PC-9 (cell line): ENCODE measurements at places on chromosomes 3 and 15. TPM values are rescaled to one million over a fixed set of nuclear protein-coding genes. Genes with fewer than 3 reads are reported as not detected.

MESD gene
- total RNA-seq, result 21.9 and 22.8 TPM in 2 replicates

CD80 gene
- not detected in 2 replicates for total RNA-seq

DNA sequence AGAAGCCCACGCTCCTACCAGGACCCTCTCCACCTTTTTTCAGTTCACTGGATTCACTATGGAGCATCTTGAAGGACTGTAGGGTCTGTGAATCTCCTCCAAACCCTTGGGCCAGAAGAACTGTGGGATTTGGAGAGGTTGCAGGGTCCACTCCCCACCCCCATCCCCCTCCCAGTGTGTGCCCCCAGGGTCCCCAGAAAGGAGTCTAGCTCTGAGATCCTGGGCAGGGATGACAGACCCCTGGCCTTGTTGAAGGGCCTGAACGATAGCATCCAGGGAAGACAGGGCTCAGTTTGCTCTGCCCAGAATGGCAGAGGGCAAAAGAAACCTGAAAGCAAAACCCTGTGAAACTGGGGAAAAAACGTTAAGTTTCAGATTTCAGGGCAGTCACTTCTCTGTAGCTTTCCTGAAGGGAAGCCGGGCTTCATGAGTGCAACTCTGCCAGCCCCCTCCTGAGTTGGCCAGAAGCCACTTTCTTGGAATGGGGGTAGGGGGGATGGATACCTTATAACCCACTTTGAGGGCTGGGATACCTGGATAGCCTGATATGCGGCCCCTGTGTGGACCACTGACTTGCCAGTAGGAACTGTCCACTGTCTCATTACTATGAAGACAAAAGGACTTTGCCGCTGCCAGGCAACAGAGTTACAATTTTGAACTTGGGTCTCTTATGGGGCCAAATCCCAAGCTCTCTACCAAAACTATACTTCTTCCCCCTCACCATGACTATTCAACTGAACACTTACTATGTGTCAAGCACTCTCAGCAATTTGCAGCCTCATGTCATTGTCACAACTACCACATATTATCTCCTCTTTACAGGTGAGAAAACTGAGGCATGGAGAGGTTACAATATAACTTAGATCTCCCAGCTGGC is 1.6 kb upstream of the CISH start:
- H3K27ac ChIP-seq, result no peak overlapping the region
- H3K4me1 ChIP-seq, result peaks cover 13% of the 10 kb centered on the region
- no peaks in the 10 kb centered on the region for H3K27me3 ChIP-seq
- H3K4me3 ChIP-seq, result no peak overlapping the region
- DNase-seq, result no peak
- no peaks in the 10 kb centered on the region for H3K36me3 ChIP-seq

GRCh38 chr3:196192036-196192523 is 19.1 kb downstream of the ZDHHC19 start:
- H3K27ac ChIP-seq, result no peak overlapping the region
- no peak for DNase-seq
- no peak overlapping the region for H3K4me3 ChIP-seq
- H3K27me3 ChIP-seq, result no peaks in the 10 kb centered on the region
- H3K36me3 ChIP-seq, result no peaks in the 10 kb centered on the region

DNA sequence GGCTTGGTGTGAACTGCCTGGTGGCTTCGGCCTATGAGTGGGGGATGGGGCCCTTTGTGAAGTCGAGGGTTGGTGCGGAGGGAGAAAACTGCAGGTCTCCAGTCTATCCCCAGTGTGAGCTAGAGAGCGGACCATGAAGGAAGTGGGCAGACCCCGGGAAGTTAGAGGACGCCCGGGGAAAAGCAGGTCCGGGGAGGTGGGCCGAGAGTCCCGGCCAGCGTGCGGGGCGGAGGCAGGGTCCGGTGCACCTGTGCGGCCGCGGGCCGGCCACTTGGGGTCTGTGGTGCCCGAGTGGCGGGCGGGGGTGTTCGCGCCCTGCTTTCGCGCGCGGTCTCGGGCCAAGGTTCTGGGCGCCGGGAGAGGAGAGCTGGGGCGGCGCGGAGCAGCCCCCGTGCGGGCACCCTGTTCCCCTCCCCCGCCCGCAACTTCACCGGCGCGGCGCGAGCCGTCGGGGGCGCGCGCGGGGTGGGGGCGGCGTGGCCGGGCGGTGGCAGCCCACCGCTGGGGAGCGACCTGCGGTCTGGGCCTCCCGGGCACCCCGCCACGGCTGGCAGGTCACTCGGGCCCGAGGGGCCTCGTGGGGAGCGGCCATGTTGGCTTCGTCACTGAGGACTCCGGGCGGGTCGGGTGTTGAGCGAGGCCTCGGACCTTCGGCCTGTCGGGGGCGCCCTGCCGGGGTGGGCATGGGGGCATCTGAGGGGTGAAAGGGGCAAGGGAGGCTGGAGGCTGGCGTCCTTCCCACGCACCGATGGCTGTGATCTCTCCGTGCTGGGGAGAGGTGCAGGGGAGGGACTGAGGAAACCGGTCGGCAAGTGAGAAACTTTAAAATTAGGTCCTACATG is 4.8 kb downstream of the UBE2E1 start:
- peaks cover 51% of the 10 kb centered on the region for H3K36me3 ChIP-seq
- H3K4me3 ChIP-seq, result peak overlapping the region; percentile 97
- H3K27ac ChIP-seq, result peak overlapping the region; percentile 69
